ENCODE measurements at places on chromosomes 5 and 9.

GRCh38 chr5:111427762-111428161 lies 84.6 kb downstream of the STARD4 start:
- DNase-seq = no peak
- no peaks in the 10 kb centered on the region for H3K4me1 ChIP-seq

- DNase-seq = no peak
- no peak overlapping the region for H3K4me3 ChIP-seq
Observed at GRCh38 chr9:105270711-105271110, 26.3 kb downstream of the SLC44A1 start.

DNA sequence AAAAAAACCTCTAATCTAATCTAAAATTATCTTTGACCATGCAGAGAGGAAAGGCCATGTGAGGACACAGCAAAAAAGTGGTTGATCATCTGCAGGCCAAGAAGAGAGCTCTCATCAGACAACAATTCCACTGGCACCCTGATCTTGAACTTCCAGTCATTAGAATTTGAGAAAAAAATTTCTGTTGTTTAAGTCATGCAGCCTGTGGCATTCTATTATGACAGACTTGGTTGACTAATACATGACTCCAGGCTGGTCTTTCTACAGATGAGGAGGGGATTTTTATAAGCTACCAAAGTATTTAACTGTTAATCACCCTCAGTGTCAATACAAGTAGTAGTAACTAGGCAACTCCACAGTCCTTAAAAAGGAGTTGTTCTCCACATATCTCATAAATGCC lies 358.5 kb upstream of the RGMB start:
- H3K27me3 ChIP-seq = no peaks in the 10 kb centered on the region
- no peaks in the 10 kb centered on the region for H3K4me1 ChIP-seq
- no peak for DNase-seq
- no peak overlapping the region for H3K27ac ChIP-seq
- H3K4me3 ChIP-seq = no peak overlapping the region
- H3K36me3 ChIP-seq = no peaks in the 10 kb centered on the region

DNA sequence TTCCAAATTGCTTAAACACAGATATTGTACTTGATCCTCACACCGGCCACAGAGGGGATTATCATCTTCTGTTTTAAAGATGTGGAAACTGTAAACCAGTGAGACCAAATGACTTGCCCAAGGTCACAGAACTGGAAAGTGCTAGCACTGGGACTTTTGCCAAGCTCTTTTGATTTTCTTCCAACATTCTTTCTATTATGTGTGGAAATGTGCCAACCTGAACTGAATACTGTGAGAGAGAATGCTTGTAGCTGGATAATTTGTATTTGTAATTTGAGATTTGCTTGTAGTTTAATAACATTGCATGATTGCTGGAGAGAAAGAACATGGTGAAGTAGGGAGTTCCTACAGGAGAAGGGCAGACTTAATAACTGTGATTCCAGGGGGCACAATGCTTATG lies 977.9 kb upstream of the NUDT12 start:
- no peaks in the 10 kb centered on the region for H3K36me3 ChIP-seq
- DNase-seq = no peak
- no peaks in the 10 kb centered on the region for H3K4me1 ChIP-seq
- no peak overlapping the region for H3K4me3 ChIP-seq
- no peaks in the 10 kb centered on the region for H3K27me3 ChIP-seq

- H3K36me3 ChIP-seq = no peaks in the 10 kb centered on the region
- H3K4me3 ChIP-seq = no peak overlapping the region
- DNase-seq = no peak
- H3K4me1 ChIP-seq = no peaks in the 10 kb centered on the region
- no peaks in the 10 kb centered on the region for H3K27me3 ChIP-seq
- H3K27ac ChIP-seq = no peak overlapping the region
Observed at GRCh38 chr5:84069608-84070179, 315.0 kb downstream of the EDIL3 start.

DNA sequence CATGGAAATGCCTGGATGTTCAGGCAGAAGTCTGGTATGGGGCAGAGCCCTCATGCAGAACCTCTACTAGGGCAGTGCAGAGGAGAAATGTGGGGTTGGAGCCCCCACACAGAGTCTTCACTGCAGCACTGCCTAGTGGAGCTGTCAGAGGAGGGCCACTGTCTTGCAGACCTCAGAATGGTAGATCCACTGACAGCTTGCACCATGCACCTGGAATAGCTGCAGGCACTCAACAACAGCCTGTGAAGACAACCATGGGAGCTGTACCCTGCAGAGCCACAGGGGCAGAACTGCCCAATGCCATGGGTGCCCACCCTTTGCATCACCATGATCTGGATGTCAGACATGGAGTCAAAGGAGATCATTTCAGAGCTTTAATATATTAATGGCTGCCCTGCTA lies 36.9 kb downstream of the TRIP13 start:
- H3K27ac ChIP-seq = no peak overlapping the region
- H3K4me1 ChIP-seq = peaks cover 7% of the 10 kb centered on the region

- H3K36me3 ChIP-seq = no peaks in the 10 kb centered on the region
- no peak overlapping the region for H3K4me3 ChIP-seq
- no peaks in the 10 kb centered on the region for H3K27me3 ChIP-seq
- DNase-seq = no peak
- no peaks in the 10 kb centered on the region for H3K4me1 ChIP-seq
Observed at GRCh38 chr9:70079417-70080037, 35.9 kb downstream of the MAMDC2 start.

GRCh38 chr5:118984602-118985001 lies 3.7 kb downstream of the DTWD2 start:
- no peak for DNase-seq
- no peaks in the 10 kb centered on the region for H3K27me3 ChIP-seq
- peaks cover 5% of the 10 kb centered on the region for H3K4me1 ChIP-seq
- no peaks in the 10 kb centered on the region for H3K36me3 ChIP-seq
- H3K27ac ChIP-seq = no peak overlapping the region

DNA sequence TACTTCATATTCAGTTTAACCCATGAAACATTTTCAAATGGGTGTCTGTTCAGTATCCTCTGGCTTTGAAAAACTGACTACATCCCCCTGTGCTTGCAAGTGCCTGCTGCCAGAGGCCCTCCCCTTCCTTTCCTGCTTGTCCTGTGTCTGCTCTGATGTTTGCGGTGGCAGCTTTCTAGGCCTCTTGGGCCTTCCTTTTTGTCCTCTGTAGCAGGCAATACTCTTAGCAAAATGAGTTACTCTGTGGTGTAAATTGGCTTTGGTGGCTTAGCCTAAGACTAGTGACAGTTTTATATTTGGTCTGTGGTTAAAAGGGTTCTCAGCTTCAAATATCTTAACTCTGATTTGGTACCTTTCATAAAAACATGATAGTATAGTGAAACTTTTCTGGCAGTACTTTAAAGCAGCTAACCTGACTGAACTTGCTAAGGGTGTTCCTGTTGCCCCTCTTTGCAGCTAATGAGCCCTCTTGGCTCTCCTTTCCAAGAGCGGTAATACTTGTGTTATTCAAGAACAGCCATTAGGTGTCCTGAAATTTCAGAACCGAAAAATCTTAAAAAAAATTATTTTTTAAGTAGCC lies 76.6 kb downstream of the GOLM1 start:
- no peaks in the 10 kb centered on the region for H3K27me3 ChIP-seq
- no peaks in the 10 kb centered on the region for H3K4me1 ChIP-seq
- no peak overlapping the region for H3K27ac ChIP-seq

DNA sequence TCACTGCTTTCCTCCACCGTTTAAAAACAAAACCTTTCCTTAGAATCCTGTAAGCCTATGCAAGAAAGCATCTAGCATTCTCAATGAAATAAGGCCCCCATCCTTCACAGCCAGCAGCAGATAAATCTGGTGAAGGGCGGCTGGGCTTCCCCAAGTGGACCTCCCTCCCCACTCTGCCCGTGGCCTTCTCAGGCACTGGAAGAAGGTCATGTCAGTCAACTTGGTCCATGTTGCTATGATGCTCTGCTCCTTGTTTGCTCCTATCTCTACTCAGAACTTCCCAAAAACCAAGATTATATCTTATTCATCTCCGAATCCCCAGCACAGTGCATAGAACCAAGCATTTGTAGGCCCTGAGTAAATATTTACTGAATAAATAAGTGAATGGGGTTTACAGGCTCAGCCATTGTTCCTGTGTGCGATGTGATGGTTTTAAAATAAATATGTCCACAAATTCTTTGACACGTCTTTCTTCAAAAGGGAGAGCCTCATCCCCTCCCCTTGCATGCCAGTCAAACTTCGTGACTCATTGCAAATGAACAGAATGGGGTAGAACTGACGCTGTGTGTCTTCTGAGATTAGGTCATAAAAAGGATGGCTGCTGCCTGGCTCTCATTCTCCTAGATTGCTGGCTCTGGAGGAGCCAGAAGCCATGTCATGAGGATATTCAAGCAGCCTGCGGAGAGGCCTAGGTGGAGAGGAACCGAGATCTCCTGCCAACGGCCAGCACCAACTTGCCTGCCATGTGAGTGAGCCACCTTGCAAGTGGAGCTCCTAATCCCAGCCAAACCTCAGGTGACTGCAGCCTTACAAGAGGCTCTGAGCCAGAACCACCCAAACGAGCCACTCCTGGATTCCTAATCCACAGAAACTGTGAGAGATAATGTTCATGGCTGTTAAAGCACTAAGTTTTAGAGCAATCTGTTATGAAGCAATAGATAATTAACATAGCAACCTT lies 70.5 kb downstream of the MED27 start:
- peaks cover 5% of the 10 kb centered on the region for H3K4me1 ChIP-seq
- H3K36me3 ChIP-seq = no peaks in the 10 kb centered on the region
- no peak overlapping the region for H3K27ac ChIP-seq
- no peaks in the 10 kb centered on the region for H3K27me3 ChIP-seq
- DNase-seq = no peak

- H3K4me3 ChIP-seq = no peak overlapping the region
- DNase-seq = no peak
- no peak overlapping the region for H3K27ac ChIP-seq
- no peaks in the 10 kb centered on the region for H3K36me3 ChIP-seq
Observed at GRCh38 chr5:77218263-77218662, 7.8 kb downstream of the PDE8B start.

DNA sequence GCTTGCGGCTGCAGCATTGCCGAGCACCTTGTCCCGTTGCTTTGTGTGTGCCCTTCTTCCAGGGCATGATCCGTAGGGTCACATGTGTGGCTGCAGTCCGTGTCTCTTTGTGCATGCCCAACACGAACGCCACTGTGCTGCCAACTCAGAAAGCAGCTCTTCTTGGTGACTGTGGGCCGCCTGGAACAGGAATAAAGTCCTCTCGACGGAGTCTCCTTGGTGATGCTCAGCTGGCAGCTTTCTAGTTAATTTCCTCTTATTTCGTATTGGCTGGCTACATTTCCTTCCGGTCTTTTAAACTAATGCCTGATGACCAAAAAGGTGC lies 5.8 kb downstream of the EXOC3 start:
- no peaks in the 10 kb centered on the region for H3K27me3 ChIP-seq
- no peak for DNase-seq
- no peak overlapping the region for H3K4me3 ChIP-seq
- H3K4me1 ChIP-seq = peaks cover 29% of the 10 kb centered on the region

- H3K4me3 ChIP-seq = no peak overlapping the region
- H3K4me1 ChIP-seq = peaks cover 6% of the 10 kb centered on the region
- H3K36me3 ChIP-seq = no peaks in the 10 kb centered on the region
- H3K27me3 ChIP-seq = peaks cover 5% of the 10 kb centered on the region
Observed at GRCh38 chr5:149138182-149138923, 2.9 kb upstream of the ABLIM3 start.

- H3K27me3 ChIP-seq = peaks cover 2% of the 10 kb centered on the region
- no peak for DNase-seq
- H3K27ac ChIP-seq = no peak overlapping the region
- no peak overlapping the region for H3K4me3 ChIP-seq
Observed at GRCh38 chr5:126348855-126349635, 74.2 kb upstream of the GRAMD2B start.

DNA sequence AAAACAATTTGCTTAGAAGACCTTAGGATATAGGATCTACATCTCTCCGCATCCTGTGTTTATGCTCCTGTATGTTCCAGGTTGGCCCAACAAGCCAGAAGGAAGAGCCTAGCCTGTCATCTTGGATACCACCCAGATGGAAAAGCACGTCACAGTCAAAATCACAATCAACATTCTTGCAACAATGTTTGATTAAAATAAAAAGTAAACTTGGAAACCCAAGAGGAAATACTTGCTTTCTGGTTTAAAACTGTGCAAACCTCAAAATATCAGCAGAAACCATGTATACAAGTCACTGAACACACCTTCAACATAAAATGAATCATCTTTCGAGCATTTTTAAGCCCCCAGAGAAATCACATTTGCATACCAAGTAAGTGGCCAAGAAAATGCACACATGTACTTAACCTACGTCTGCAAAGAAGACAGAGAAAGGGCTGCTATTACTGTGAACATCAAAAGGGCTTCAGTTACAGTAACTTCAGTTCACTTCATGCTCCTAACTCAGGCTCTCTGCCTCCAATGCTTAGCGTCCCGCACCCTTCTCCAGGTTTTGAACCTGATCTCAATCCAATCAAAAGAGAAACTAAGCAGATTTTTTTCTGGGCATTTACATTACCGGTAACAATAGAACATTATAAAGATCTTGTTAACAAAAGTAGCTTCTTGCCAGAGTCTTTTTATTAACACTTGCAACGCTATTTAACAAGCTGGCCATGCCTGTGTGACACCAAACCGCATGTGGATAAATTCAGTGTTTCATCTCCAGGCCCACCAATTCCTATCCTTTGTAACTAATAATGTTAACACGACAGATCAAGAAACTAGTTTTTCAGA lies 1.3 kb downstream of the ENC1 start:
- H3K27me3 ChIP-seq = no peaks in the 10 kb centered on the region
- DNase-seq = peak; percentile 33
- H3K4me1 ChIP-seq = peaks cover 27% of the 10 kb centered on the region
- H3K4me3 ChIP-seq = peak overlapping the region; percentile 80
- no peaks in the 10 kb centered on the region for H3K36me3 ChIP-seq
- H3K27ac ChIP-seq = no peak overlapping the region

DNA sequence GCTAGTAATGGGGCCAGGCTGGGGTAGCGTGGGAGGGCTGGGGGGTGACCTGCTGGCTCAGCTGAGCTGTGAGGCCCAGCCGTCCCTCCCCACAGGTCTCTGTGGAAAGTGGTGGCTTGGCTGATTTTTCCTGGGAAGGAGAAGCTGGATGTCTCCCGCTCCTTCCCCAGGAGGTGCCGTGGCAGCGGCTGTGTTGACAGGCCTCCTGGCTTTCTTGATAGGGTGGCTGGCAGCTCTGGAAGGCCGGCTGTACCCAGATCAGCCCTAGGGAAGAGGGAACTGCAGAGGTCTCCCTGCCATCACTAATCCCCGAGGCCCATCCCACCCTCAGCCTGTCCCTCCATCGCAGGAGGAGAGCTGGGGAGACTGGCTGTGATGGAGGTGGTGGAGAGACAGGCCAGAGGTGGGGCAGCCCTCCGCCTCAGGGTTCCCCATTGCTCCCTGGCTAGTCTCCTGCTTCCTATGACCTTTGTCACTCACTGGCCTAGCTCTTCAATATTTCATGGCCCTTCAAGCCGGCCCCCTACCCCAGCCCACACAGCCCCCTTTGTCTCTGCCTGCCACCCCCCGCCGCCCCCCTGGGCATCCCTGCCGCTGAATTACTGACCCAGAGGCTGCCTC lies 6.8 kb downstream of the CXXC5 start:
- no peaks in the 10 kb centered on the region for H3K27me3 ChIP-seq
- H3K4me3 ChIP-seq = no peak overlapping the region
- no peak for DNase-seq
- H3K36me3 ChIP-seq = no peaks in the 10 kb centered on the region
- peak overlapping the region; percentile 25 for H3K27ac ChIP-seq

GRCh38 chr5:24598956-24599355 lies 45.8 kb downstream of the CDH10 start:
- no peak for DNase-seq
- H3K4me3 ChIP-seq = no peak overlapping the region
- no peaks in the 10 kb centered on the region for H3K4me1 ChIP-seq
- H3K27ac ChIP-seq = no peak overlapping the region
- H3K36me3 ChIP-seq = no peaks in the 10 kb centered on the region
- H3K27me3 ChIP-seq = no peaks in the 10 kb centered on the region
